ENCODE measurements at places on chromosomes 5 and 9.
A peak's percentile ranks its signal among the peaks of the same experiment; 100 is the strongest.

DNA sequence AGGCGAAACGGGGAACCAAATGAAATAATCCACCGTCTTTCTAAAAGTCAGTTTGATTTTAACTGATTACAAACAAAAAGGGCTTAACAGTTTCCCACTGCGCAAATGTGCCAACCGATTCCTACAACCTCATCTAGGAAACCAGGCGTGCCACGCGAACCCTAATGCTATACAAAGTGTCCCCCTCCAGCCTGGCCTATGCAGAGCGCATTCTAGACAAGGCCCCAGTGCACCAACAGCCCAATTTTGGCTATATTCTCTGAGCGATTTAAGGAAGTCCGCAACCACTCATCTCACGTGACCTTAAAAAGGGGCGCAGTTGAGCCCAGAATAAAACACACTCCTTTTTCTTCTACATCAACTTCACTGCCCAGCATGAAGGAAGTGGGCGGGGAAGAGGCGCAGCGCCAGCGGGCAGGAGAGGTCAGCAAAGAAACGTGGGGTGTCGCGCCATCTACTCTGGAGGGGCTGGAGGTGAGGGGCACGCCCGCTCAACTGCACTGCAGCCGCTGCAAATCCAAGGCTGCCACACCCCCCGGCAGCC lies 779 bp downstream of the FAM13B start:
- no peak for DNase-seq

GRCh38 chr5:127814588-127814973 lies 111.4 kb downstream of the CCDC192 start:
- no peak for DNase-seq

- peak; percentile 89 for DNase-seq
These were observed 424.8 kb downstream of the TLE1 start for GRCh38 chr9:81264516-81264915.

DNA sequence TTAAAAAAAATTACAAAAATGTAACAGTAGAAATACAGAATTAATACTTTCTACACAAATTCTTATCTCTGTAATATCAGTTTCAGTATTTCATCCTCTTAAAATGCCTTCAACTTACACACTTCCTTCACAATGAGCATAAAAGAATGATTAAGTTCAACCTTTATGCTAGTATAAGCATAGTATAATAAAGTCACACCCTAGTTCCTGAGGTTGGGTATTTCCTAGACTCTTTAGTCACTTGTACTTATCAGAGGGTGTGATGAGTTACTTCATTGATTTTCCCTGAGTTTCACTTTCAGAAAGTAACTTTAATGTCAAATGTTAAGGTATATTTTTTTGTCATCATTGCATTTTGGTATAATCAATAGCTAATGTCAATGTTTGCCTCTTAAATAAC lies 302.4 kb downstream of the PDE4D start:
- no peak for DNase-seq

GRCh38 chr5:3126639-3127038 lies 375.2 kb upstream of the IRX2 start:
- DNase-seq = no peak

DNA sequence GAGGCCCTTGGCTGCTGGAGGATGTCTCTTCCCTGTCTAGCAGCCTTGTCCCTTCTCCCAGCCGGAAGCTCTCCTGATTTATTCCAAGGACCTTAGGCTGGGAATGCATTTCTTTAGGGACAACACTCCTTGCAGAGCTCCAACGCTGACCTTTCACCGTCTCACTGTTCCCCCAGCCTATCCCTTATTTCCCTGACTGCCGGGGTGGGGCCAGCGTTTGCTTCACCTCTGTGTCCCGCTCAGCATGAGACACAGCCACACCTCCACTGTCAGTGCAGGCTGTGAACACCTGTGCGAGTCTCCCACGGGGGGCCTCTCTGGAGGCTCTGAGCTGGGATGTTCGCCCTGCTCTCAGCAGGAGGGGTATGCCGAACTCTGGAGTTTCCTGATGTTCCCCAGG lies 106.2 kb upstream of the FCN2 start:
- no peak for DNase-seq

GRCh38 chr5:10615693-10616092 lies 51.8 kb downstream of the ANKRD33B start:
- DNase-seq = no peak

- no peak for DNase-seq
These were observed 506.6 kb upstream of the MPDZ start for GRCh38 chr9:13786131-13786530.

- peak; percentile 20 for DNase-seq
These were observed 26.0 kb downstream of the TPD52L3 start for GRCh38 chr9:6354072-6354686.

All from SK-N-DZ (cell line).